ENCODE measurements at places on chromosomes 1 and 21.

DNA sequence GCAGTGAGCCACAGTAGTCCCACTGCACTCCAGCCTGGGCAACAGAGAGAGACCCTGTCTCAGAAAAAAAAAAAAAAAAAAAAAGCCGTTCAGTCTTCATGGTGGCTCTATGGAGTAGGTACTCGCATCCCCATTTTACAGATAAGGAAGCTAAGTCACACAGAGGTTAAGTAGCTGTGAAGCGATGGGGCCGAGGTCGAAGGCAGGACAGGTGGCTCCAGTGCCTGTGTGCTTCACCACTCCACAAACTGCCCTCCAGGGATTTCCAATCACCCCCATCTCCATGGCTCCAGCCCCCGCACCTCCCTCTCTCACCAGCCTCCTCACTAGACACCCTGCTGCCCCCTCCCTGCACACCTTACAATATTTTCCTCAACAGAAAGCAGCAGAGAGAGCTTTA is 61.9 kb downstream of the SYF2 start:
- DNase-seq = no peak

DNA sequence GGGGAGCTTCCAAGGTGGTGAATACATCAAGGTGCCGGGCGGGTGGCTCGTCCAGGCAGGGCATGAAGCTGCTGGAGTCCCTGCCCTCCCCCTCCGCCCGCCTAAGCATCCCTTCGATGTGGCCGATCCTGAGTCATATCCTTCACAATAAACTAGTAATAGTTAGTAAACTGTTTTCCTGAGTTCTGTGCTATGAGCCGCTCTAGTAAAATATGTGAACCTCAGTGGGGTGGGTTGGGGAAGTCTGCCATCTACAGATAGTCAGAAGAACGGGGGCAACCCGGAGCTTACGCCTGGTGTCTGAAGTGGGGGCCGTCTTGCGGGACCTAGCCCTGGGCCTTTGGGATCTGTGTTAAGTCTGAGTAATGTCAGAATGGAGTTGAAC is 21.6 kb downstream of the C2CD2 start:
- no peak for DNase-seq

DNA sequence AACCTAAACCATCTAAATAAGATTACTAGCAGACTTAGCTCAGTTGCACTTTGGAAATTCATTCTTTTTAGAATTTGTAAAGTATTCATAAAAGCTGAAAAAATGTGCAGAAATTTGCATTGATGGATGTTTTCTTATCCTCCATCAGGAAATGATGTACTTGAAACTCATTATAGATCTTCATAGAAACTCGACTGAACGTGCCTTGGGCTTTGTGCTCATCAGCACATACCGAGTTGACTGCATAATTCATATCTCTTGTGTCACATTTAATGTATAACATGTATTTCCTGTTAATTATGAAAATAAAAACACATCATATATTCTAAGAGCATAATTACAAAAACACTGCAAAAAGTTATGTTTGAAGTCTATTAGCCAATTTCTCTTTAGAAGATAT is 290.9 kb upstream of the NR5A2 start:
- DNase-seq = no peak

DNA sequence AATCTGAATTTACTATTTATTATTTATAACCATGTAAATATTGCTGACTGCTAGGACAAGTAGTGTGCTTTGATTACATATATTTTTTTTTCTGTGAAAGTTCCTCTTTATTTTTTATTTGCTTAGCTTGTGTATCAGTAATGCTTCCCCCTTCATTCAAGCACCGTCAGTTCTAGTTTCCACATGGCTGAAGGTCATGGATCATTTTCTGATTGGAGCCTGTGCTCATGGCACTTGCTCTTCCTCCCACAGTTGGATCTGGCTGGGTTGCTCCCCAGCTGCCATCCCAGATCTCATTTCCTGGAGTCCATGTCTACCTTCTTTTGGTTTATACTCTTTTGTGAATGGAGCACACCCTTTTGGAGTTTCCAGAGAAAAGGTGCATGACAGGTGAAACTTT is 57.0 kb upstream of the IGSF5 start:
- no peak for DNase-seq

DNA sequence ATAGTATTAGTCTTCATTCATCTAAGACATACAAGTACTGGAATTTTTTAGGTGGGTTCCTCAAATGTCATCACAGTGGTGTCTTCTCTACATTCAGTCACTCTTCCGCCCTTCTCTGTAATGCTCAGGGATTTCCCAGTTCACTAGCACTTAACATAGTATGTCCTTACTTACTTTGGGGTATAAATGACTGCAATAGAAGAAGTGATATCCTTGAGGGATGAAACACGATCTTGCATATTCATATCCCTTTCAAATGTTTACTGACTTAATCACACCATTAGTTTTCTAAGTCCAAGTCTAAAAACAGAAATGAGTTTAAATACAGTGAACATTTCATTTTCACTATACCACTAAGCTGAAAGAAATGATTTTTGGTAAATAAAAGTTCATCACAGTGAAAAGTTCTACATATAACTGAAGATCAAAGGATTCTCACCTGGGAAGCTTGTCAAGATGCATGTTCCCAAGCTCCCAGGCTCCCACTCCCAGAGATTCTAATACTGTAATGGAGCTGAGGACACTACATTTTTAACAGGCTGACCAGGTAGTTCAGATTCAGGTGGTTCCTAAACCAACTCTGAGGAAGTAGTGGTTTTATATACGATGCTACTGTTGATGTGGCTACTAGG is 29.7 kb downstream of the MRPL39 start:
- DNase-seq = no peak

DNA sequence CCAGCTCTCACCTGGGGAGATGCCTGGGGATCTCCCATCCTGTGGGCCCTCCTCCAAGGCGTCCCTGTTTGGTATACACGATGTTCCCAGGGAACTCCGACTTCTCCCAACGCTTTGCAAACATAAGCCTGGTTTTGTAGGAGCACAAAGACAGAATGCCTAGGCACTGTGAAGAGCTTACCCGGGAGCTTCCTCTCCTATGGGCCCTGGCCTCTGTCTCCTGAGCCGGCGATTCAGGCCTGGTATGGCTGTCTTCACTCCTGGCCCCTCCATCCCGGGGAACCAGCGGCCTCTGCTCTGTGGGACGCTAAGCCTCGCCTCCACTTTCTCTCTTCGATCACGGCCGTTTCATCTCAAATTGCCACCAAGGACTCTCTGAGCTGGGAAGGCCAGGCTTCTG is 59.6 kb upstream of the ACTRT2 start:
- DNase-seq = no peak

DNA sequence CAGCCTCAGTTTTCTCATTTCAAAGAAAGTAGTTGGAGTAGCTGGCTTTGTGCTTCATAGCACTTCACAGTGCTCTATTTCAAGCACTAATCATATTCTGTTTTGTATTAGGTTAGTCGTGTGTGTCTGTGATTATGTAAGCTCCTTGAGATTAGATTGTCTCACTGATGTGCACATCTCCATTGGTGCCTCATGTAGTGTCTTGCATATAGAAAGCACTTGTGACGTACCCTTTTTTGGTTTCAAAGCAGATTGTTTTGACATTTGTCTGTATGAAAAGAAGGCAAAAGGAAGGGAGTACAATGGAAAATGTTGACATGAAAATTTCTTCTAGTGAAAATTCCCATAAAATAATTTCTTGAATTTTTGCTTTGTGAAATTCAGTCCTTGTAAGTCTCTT is 13.9 kb downstream of the BTBD8 start:
- DNase-seq = no peak

DNA sequence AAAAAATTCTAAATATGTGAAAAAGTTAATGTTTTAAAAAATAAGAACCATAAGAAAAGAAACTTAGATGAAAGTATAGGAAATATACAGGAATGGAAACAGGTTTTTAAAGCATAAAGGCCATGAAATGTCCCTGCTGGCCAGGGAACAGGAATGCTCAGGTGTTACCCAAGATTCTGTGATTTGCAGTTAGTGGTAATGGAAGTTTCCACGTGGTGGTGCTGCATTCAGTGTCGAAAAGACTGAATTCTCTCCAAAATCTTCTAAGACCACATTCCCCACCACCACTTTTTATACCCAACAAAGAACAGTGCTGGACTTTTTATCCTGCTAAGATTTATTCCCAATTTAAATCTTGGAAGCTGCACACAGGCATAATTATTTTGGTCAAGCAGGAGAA is 126.2 kb downstream of the PRRX1 start:
- DNase-seq = no peak

GRCh38 chr1:172470149-172470548 is 26.3 kb upstream of the PIGC start:
- no peak for DNase-seq

- DNase-seq = no peak
Measured at GRCh38 chr1:170156594-170156993, 10.8 kb downstream of the NTMT2 start.

GRCh38 chr1:45620588-45621500 is 3.0 kb downstream of the CCDC17 start:
- no peak for DNase-seq

GRCh38 chr1:54678776-54679643 is 36.7 kb upstream of the TTC4 start:
- no peak for DNase-seq

- DNase-seq = no peak
Measured at GRCh38 chr21:34097442-34097841, 24.1 kb downstream of the MRPS6 start.

DNA sequence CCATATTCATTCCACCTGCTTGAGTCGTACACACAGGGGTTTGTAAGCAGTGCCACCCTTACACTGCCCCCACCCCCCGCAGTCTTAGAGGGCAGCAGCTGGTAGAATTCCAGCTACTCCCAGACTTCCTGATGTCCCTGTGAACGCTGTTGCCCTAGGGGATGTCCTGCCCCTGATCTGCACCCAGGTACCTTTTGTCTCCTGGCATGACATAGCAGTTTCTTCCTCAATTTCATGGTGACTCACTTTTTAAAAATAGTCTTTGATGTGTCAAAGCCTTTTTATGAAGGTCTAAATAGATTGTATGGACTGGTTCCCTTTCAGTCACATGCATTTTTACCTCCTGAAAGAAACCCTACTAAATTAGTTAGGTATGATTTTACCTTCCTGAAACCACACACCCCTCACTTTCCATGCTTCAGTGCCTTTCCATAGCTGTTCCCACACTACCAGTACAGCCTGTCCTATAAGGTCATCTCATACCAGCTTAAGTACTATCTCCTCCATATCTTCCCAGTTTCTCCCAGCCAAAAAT is 76.4 kb downstream of the ST3GAL3 start:
- DNase-seq = no peak

- DNase-seq = peak; percentile 18
Measured at GRCh38 chr1:233114159-233114558, 163.7 kb downstream of the NTPCR start.

- DNase-seq = peak; percentile 35
Measured at GRCh38 chr1:155127105-155127966, at the start of gene EFNA1. EFNA1 (plus strand) TSS chr1:155127876; CDS start chr1:155127978, 102 bp downstream.

- DNase-seq = no peak
Measured at GRCh38 chr1:229064320-229065168, 206.4 kb upstream of the RAB4A start.
